Breast epithelium (tissue), 4 donors: ENCODE measurements at places on chromosomes 11 and 22. TPM values are rescaled to one million over a fixed set of nuclear protein-coding genes. Genes with fewer than 3 reads are reported as not detected.

TRIM6 gene
- 2.6 TPM for total RNA-seq

LIF gene
- 9.5 TPM for total RNA-seq

PLEKHB1 gene
- total RNA-seq, result 49.6 TPM

IGF2 gene
- total RNA-seq, result 65.2 TPM

OR51B2 gene
- not detected for total RNA-seq

SMC1B gene
- total RNA-seq, result not detected

PAX6 gene
- 0.88 TPM for total RNA-seq
